Stimulated activated CD8-positive, alpha-beta memory T cell treated with anti-CD3 and anti-CD28 coated beads, Interleukin-2, amount 100 ng/mL, for 48 hours (primary cell): ENCODE measurements at places on chromosomes 5 and 9.

- DNase-seq = no peak
Measured at GRCh38 chr5:177134697-177135225, 1.2 kb downstream of the NSD1 start.

- no peak for DNase-seq
Measured at GRCh38 chr5:2983583-2984300, 232.3 kb upstream of the IRX2 start.

GRCh38 chr5:36526537-36526936 lies 79.9 kb upstream of the SLC1A3 start:
- DNase-seq = no peak

DNA sequence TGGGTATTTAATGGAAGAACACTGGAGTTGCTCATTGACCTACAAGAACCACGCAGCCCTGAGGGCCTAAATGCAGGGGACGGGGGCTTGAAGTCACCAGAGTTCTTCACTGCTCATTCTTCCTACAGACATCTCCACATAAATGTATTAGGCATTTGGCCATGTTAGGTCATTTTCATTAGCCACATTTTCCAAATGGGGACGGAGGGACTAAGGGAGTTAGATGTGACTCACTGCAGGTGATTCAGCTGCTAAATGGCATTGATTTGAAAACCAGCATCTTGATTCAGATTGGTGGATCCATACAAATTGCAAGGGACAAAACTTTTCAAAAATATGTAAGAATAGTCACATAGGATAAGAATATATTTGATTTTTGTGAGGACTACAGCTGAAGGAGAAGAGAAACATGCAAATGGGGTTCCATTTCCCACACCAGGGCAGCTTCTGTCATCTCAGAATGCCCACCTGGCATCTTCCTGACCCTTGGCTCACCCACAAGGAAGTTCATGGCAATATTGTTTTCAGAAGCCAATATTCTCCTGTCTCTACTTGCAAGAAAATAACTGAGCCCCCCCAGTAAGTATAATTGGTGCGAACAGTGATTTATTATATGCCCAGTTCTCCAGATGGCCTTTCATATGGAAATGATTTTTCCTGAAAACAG lies 264.8 kb downstream of the DOCK8 start:
- DNase-seq = no peak

DNA sequence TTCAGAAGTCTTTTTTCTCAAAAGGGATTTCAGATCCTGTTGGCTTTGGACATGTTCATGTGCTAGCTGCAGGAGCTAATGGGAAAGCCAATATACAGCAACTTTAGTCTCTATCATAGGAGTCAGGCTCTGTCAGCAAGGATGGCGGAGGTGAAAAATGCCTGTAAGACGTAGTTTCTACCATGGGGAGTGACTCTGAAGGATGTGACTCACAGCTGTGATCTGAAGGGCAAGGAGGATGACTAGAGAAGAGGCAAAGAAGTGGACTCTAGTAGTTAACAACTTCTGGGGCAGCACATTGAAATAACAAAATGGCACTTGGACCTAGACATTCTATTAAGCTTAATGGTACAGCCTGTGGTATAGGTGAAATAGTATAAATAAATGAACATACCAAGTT lies 3.1 kb upstream of the NDUFS4 start:
- DNase-seq = no peak

DNA sequence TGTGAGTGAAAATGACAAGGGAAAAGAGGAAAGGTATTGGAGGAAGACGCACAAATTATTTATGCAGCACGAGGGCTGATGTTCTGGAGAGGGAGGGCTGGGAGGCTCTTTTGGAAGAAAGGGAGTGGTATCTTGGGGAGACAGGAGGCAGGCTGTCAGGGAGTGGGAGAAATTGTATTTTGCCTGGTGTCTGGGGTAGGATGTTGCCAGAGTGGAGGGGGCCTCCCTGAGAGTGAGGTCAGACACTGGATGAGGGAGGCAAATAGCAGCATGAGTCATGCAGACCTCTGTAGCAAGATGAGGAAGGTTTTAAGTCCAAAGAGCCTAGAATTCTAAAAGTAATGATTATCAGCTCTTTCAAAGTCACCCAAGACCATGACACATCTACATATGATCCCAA lies 158.0 kb downstream of the DMRT2 start:
- DNase-seq = no peak

DNA sequence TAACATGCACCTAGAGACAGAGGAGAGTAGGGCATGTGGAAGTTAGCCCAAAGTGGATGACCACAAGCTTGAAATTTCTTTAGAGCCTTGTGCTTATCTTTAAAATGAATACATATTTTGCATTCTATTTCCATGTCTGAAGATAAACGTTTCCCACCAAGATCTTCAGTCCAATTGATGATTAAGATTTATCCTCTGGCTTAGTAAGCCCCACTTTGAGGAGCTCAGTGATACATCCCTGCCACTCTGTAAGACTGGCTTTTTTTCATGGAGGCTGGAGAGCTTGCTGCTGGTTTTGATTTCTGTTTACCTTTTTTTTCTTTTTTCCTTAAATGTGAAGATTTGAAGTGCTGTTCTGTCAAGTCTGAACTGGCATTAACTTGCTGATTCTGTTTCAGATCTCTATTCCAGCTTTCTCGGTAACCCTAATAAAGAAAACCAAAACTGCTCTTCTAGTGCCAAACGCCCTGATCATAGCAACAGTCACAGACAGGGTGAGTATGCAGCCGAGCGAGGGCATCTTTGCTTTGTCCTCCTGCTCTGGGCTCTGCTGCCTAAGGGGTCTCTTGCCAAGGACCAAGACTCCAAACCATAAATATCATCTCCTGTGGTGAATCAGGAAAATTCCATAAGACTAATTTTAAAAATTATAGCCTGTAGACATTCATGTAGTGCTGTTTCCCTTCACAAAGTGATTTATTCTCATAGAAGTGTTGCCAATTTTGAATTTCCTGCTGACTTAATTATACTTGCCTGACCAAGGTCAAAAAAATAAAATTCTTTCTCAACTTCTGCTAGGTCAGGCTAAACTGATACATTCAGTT lies 54.3 kb downstream of the GRAMD2B start:
- DNase-seq = no peak

DNA sequence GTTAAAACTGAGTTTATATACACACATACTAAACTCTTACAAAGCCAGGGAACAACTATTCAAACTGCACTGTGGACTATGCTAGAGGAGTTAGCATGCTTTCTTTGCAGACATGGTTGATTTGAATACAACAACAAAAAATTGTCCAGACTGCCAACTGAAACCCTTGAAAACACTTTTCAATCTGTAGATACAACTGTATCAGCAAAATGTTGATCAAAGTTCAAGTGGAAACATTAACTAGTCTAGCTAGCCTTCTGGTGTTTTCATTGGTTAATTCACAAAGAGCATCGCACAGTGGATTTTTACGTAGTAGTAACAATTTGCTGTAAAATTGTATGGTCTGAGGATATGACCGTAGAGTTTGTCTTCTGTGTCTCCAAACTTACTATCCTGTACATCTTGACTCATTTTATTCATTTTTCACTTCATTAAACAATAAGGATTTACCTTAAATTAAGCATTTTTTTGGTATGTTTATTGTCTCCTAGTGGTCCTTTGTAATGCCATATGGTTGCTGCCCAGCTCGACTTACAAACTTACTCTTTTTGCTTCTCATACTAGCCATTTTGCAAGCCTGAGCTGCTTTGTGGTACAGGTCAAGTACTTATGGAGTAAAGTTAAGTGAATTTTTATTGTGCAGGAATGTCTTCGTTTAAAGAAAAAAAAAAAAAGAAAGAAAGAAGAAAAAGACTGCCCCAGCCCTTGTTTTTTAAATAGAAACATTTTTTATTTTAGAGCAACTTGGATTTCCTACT lies 123.4 kb downstream of the ZCCHC7 start:
- DNase-seq = no peak

DNA sequence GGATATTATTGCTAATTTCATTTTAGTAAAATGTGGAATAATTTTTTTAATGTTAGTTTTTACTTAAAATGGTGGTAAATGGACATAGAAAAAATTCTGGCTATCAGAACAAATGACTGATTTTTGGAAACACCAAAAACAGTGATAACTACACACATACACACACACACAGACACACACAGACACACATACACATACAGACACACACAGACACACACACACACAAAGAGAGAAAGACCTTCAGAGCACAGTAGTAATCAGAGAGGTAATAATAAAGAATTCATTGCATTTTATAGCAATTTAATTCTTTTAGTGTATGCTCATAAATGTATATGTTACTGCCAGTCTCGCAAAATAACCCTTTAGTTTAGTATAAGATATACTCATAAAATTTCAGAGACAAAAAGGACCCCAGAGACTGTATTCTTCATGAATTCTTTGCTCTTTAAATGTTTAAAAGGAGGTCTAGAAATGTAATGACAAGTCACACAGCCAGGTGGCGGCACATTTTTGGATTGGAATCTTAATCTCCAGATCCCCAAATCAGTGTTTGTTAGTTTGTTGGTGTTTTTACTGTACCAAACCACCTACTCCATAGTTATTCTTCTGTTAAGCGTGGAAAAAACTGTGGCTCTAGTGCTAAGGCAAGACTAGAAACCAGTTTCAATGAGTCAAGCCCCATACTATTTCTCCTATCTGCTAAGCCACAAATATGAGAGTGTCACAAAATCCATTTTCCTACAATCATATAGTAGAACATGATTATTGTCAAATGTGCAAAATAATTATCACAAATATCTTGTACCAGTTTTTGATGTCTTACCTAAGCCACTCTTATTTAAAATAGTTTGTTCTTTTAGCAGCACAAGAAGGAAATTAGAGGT lies 109.9 kb downstream of the EDIL3 start:
- DNase-seq = no peak

GRCh38 chr9:22990349-22990748 lies 543.7 kb downstream of the DMRTA1 start:
- DNase-seq = no peak

DNA sequence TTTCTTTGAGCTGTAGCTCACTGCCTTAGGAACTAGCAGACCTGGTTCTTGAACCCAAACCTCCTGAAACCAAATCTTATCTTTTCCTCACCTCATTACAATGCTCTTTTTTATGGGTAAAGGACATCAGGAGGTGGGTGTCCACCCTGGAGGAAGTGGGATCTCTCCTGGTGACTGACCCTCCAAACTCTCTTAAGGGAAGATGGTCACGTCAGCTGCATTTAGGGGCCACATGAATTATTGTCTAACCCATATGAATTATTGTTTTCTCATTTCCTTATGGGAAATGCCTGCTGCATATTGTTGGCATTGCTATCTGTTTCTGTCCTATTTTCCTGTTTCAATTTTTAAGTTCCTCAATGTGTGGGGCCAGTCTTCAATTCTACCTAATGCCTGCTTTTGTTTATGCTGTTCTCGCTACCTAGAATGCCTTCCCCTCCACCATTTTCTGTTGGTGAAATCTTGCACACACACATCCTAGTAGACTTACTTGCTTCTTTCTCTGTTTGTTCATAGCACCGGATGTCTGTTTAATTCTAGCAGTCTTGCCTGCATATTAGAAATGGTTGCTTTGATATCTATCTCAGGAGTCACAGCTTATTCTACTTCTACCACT lies 22.0 kb upstream of the SPINK1 start:
- no peak for DNase-seq

- no peak for DNase-seq
Measured at GRCh38 chr5:15789642-15790041, 289.7 kb downstream of the FBXL7 start.

- DNase-seq = no peak
Measured at GRCh38 chr9:33288828-33289483, 1.4 kb upstream of the NFX1 start.

DNA sequence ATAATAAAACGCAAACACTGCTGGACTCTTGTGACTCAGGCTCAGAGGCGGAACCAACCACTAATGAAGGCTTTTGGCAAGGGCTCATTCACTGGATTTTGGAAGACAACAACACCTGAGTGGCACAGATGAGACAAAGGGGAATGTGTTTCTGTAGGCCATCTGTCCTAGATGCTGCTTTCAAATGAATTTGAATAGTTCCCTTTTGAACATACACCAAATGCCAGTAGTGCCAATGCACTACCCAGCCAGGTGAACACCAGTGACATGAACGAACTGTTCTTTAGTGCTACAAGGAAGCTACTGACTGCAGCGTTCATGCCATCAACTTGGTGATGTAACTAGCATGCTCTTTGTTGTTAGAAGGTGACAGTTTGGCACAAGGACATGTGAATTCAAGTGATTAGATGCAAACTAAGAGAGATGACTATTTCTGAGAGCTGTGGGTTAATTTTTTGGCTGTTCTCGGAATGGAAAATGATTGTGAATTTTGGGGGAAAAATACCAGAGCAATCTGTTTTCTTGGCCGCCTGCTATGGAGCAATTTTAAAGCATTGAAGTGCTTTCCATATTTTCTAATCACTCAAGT lies 173.7 kb downstream of the SLC24A2 start:
- DNase-seq = no peak

DNA sequence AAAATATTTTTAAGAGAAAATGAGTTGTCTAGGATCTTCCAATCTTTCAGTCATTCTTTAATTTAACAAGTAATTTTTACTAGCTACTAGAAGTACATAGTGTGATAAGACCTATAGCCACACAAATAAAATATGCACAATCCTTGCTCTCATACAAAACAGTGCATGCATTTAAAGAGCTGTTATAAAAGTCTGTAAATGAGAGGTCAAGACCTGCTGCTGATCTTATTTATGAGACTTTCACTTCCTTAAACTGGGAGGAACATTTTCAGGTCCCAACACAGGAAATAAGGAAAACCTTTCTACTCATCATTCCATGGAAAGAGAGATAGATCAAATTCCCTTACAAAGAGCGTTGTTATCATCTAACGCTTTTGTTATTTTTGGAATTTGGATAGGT lies 54.2 kb upstream of the PAM start:
- no peak for DNase-seq

- DNase-seq = no peak
Measured at GRCh38 chr5:9776525-9776924, 146.4 kb upstream of the TAS2R1 start.

- peak; percentile 5 for DNase-seq
Measured at GRCh38 chr9:2764353-2764752, 47.0 kb downstream of the KCNV2 start.

- DNase-seq = no peak
Measured at GRCh38 chr9:543478-543877, 298.0 kb upstream of the DMRT1 start.

GRCh38 chr9:79637177-79637925 lies 65.6 kb downstream of the TLE4 start:
- no peak for DNase-seq

- no peak for DNase-seq
Measured at GRCh38 chr5:175896301-175897040, 25.1 kb downstream of the CPLX2 start.

GRCh38 chr9:121731919-121732318 lies 80.5 kb downstream of the DAB2IP start:
- DNase-seq = no peak

DNA sequence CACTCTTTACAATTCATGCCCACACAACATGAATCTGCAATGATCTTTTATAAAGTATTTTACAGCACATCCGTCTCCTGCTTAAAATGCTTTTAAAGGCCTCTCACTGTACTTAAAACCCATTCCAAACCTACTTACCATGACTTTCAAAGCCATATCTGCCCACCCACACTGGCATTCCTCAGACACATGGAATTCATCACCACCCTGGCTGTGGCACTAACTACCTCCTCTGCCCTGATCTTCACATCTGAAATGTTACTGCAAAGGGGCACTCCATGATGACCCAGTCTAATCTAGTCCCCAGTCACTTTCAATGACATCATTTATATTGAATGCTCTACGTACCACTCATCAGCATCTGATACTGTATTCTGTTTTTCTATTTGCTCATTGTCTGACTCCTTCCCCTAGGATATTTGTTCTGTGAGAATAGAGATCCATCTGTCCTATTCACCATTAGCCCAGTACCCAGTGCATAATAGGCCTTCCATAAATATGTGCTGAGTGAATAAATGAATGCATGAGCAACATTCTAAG lies 193.2 kb upstream of the KIF2A start:
- no peak for DNase-seq

- no peak for DNase-seq
Measured at GRCh38 chr5:651296-652022, 39.3 kb downstream of the CEP72 start.
